ENCODE measurements at places on chromosomes 2 and 18. TPM values are rescaled to one million over a fixed set of nuclear protein-coding genes. Genes with fewer than 3 reads are reported as not detected.

SERPINB11 gene
- polyA plus RNA-seq, result not detected

ASIC4 gene
- polyA plus RNA-seq, result 0.36 TPM

MC4R gene
- polyA plus RNA-seq, result 0.27 TPM

METTL5 gene
- 55.6 TPM for polyA plus RNA-seq

- no peak for DNase-seq
Measured at GRCh38 chr18:25225151-25225550, 126.8 kb downstream of the ZNF521 start.

GRCh38 chr2:202165945-202166344, 72.5 kb downstream of the SUMO1 start:
- DNase-seq, result no peak

- no peak for DNase-seq
Measured at GRCh38 chr2:46657042-46657504, 177.7 kb downstream of the TMEM247 start.

DNA sequence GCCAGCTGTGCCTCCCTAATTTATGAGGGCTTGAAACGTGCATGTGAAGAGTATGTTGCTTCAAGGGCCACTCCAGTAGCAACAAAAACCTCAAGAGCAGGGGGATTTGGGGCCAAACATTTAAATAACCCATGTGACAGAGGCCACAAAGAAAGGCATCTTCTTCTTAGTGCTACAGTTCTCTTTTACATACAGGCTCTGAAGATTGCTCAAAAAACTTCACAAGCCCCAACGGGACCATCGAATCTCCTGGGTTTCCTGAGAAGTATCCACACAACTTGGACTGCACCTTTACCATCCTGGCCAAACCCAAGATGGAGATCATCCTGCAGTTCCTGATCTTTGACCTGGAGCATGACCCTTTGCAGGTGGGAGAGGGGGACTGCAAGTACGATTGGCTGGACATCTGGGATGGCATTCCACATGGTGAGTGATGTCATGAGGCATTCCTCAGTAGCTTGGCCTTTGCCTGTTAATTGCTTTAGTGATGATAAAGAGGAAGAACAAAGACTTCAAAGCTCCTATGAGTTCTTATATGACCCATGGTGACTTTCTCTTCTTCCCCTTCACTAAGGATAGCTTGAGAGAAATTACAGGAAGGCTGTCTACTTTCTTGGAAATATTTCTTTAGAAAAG, 40.1 kb downstream of the NRP2 start:
- DNase-seq, result no peak

- no peak for DNase-seq
Measured at GRCh38 chr2:171452773-171453172, 18.7 kb downstream of the DCAF17 start.

DNA sequence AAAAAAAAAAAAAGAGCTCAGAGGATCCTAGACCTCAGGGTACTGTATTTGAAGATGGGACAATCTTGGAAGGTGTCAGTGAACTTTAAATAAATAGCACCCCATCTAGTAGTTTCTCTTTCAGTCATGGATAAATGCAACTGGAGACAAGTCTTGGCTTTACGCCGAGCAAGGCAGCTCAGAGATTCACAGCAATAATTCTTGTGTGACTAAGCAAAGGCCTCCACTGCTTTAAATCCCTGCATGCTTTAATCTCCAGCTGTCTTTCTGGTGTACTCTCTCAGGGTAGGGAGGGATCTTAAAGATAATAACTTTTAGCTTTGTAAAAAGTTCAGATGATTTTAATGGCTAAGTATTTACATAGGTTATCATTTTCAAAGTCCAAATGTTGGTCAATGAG, 36.3 kb downstream of the NRXN1 start:
- DNase-seq, result peak; percentile 76

GRCh38 chr18:42341423-42341822, 386.4 kb downstream of the PIK3C3 start:
- no peak for DNase-seq

DNA sequence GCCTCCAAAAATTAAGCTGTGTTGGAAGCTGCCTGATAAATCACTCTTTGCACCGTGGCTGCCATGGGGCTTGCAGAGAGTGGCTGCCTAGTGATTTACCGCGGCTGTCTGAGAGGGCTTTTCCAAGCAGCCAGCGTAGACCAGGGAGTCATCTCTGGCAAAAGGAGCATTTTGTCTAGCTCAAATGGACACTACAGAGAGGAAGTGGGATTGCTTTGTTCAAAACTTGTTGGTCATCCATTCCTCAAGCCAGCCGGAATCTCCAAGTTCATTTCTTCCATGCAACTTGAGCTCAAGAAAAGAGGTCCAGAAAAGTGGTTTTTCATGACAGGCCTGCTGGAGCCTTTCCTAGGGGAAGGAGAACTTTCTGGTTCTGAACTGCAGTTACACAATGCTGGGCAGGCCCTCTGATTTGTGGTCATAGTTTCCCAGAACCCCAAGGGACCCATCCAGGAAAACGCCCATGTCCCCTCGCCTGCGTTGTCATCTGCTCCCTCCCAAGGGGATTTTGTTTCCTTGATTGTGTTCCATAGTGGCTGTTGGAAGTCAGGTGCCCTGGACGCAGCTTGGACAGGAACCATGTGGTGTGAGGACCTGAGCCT, 108.1 kb downstream of the TRIB2 start:
- DNase-seq, result no peak

DNA sequence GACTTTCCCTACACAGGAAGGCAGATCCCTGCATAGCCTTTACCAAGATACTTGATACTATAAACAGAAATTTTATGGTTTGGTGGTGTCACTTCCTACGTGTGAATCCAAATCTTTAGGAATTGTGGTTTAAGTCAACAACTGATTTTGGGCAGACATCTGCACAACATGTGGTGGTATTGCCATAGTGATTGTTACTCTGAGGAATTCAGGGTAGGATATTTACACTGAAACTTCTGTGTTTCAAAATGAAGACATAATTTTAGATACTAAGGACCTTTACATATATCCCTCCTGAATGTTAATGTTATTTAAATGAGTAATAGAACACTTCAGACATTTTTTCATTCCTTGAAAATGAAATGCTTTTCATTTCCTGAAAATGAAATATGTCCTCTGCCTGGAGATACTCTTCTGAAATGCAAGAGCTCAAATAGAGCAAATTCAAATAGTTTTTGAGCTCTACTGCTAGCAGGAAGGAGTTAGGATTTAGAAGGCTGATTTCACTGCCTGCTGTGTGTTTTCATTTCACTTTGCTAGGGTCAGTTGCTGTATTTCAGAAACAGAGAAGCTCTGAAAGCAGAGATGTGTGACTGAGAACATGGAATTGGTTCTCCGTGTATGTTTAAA, 77.2 kb downstream of the MDH1 start:
- DNase-seq, result peak; percentile 65

DNA sequence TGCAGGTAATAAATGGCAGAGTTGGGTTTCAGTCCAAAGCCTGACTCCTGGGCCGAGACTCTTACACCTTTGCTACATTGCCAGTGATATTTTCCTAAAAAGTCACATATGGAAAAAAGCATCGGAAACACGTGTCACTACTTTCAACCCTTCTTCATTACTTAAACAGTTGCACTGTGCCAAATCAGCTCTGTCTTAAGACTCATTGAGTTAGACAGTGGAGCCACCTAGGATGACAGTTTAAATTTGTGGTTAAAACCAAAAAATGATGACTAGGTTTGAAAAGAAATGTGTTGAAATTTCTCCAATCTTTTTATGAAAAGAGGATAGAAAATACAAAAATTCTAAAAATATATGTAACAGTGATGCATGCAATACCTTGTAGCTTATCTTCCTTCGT, 97.5 kb downstream of the TMEM247 start:
- no peak for DNase-seq

- no peak for DNase-seq
Measured at GRCh38 chr18:47868744-47869143, 61.7 kb downstream of the SMAD2 start.

DNA sequence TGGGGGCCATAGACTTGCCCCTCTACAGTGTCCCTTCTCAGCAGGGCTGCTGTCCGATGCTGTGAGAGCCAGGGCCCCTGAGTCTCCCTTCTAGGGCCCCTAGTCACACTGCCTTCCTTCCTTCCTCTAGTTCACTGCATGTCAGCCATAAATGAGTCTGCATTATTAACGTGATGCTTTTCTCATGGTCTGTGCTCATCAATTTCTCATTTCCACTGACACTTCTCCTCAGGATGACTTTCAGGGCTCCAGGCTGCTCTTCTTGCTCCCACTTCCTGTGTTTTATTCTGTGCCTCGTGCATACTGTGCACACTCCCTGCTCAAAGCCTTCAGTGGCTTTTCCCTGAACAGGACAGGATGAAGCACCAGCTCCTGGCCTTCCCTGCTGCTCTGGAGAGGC, 146.5 kb downstream of the FAM210A start:
- no peak for DNase-seq

DNA sequence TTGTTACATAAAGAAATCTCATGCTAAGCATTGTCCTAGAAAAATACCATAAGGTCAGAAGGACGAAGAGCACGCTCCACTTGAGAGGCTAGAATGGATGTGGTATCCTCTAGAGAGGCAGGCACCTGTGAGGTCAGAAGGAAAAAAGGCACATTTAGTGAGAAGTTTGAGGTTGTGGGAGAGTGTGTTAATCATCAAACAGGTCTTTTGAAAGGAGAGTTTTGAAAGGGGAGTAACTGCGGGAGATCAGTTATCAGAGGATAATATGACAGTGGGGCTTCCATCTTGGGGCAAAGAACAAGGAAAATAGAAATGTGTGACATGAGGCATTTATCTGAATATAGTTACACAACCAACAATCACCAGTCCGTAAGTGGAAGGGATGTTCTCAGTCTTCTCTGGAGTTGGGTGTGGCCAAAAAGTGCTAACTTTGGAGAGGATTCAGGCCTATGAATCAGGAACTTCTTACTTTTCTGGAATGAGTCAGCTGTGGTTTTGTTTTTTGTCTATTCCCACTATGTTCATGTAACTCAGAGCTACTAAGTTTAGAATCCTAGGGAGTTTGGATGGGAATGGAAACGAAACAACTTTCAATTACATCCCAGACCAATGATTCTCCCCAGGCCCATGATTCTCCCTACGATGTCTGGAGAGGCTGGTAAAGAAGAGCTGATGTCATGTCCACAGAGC, 451.4 kb upstream of the ST6GAL2 start:
- DNase-seq, result peak; percentile 28

- no peak for DNase-seq
Measured at GRCh38 chr2:40357667-40358066, 94.2 kb downstream of the SLC8A1 start.

DNA sequence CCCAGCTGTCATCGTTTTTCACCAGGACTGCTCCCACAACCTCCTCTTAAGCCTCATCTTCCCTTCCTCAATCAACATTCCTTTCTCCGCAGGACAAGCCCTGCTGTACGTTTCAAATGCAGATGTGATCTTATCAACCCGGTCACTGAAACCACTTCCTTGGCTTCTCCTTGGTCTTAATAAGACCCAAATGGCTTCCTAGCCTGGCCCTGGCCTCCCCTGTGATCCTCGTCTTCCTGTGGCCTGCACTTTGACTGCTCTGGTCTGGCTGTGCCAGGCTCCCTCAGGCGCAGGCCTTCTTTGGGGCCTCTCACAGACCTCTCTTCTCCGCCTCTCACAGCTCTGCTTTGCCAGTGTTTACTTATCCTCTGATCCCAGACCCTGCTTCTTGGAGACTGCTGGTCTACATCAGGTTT, 4.7 kb upstream of the ADNP2 start:
- DNase-seq, result no peak

- no peak for DNase-seq
Measured at GRCh38 chr18:46276748-46277147, 172.6 kb downstream of the HAUS1 start.

- DNase-seq, result no peak
Measured at GRCh38 chr2:215658635-215659305, 222.9 kb upstream of the FN1 start.

Measured in muscle of back (tissue), 13 donors.